ENCODE measurements at places on chromosomes 6 and 20.
A peak's percentile ranks its signal among the peaks of the same experiment; 100 is the strongest.

- peak; percentile 94 for DNase-seq
Observed at GRCh38 chr6:30615219-30615957, 1.7 kb downstream of the PPP1R10 start.

GRCh38 chr6:168139121-168139520 is 60.1 kb upstream of the FRMD1 start:
- DNase-seq: no peak

DNA sequence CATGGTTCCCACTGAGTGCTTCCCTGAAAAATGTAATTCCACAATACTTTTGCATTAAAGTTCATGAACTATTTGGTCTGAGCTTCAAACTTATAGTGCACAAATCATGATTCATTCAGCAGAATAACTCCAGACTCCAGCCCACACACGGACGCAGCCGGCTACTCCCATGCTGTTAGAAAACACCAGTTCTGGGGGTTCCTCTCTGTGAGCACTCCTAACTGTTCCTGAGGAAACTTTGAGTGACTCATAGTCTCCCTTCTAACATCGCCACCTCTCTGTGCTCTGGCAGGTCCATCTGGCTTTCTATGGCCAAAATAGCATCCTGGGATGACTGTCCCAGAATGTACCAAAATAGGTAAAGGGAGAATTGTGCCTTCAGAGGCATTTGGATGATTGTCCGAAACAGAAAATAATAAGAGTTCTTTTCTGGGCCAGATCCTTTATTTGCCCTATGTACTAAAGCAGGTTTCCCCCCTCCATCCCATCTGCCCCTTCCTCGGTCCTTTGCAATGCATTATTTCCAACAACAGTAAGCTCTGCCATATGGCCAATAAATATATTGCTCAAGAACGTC is 32.3 kb upstream of the LY86 start:
- peak; percentile 26 for DNase-seq

DNA sequence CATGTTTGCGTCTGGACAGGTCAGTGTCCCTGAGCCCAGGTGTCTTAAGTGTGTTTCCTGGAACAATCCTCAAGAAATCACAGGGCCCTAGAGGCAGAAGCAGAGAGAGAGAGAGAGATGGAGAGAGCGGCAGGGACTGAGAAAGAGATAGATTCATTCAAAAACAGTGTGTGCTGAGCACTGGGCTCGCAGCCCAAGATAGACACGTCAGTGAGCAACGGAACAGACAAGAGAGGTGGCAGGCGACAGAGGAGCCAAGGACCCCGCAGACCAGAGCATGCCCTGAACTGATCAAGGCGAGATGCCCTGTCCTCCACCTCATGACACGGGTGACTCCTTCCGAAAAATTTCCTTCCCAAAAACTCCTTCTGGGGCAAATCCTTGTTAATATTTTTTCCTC is 362.0 kb upstream of the SULF2 start:
- no peak for DNase-seq

DNA sequence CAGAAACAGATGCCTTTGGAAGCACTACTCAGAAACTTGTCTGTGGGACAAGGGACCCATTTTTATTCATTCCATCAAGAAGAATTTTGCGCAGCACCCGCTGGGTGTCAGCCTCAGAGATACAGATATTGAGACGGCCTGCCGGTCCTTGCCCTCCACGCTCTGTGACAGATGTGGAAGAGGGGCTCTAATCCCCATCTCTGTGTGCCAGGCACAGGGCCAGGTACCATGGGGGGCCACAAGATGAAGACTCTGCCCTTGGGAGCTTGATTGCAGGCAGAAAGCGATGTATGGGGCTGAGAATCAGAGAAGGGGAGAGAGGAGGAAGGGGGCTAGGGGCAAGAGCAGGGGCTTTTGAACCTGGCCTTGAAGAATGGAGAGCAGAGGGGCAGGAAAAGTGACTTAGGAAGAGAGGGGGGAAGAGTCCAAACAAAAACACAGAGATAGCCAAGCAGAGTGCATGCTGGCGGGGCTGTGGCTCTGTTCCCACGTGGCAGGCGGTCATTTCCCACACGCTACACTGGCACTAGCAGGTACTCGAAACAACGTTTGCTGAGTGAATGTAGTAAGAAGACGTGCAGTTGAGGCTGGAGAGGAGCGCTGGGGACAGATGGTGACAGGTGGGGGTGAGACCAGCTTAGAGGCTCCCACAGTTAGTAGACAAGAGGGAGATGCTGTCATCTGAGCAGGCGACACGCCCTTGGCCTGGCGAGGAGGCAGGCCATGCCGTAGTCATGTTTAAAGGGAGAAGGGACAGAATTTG is 170.3 kb upstream of the SNX9 start:
- DNase-seq: no peak

DNA sequence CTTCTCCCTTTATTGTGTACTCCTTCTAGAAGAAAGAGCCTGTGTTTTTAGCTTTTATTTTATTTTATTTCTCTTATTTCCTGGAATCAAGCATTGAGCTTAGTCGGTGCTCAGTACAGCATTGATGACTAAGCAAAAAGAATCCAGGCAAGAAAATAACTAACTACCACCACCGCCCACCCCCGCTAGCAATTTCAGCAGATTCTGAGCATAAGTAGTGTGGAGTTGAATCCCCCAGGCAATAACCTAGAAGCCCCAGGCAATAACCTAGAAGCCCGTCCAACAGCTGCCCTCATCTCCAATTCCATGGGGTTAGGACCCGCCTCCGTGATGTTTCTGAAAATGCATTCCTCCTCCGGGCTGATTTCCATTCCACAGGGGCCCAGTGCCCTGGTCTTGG is 258.0 kb upstream of the TAB2 start:
- DNase-seq: peak; percentile 37

DNA sequence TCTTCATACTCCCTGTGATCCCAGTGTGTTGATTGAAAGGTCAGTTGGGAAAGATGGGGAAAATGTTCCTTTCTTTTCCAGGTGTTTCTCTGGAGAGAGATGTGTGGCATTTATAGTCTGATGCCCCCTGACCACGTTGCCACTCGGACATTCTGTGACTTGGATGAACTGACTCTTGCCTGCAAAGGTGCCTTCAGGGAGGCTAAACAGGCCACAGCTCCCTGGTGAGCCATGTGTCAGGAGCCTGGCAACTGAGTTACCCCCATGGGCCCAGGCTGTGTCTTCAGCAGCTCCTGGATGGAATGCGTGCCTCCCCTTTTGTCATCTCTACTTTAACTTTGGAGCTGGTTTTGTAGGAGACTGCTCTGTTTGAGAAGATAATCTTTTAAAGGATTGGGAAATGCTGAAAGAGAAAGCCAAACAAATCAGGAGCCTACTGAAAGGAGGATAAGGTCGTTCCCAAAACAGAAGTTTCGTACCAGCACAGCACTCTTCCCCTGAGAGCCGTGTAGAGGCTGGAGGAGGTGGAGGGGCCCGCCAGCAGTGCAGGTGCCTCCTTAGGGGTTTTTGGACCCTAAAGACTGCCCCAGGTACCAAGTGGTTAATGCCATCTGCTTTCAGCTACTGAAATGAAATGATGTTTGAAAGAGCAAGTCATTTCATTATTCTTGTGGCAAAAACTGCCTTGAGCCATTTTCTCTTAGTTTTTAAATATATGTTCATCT is 322.8 kb downstream of the ZFAND3 start:
- DNase-seq: no peak

All from fibroblast of lung (primary cell).